ENCODE measurements at places on chromosomes 7 and 10.
A peak's percentile ranks its signal among the peaks of the same experiment; 100 is the strongest.

- DNase-seq: peak; percentile 49
Measured at GRCh38 chr7:21338728-21339164, 89.1 kb upstream of the SP4 start.

DNA sequence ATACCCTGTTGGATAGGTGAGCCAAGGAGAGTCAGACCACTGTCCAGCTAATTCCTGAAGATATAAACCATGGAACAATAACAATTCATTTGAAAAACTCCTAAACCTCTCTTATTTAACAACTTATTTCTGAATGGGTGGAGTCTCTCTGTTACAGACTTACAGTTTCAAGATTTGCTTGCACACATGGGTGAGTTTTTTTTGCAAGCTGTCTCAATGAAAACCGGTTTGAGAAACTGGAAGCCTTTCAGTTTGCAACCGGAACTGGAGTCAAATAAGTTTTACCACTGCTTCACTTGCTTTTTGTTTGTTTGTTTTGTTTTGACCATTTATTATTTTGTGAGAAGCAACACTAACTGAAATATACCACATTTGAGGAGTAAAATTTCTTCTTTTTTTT is 243.8 kb downstream of the MTERF1 start:
- no peak for DNase-seq

DNA sequence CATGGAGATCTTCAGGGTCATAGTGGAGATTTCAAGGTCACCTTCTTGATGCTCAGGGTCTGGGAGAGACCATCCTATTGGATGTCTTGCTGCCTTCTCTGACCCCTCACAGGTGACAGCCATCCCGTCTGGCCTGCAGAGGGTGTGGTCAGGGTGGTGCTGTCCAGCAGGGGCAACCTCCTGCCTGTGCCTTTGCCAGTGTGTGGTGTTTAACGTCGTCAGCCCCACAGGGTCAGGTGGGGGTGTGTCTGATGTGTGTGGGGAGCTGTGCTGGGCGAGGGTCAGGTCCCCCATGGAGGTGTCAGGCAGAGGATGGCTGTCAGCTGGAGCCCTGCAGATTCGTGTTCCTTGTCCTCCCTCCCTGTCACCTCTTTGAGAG is 16.5 kb downstream of the ADCY1 start:
- no peak for DNase-seq

DNA sequence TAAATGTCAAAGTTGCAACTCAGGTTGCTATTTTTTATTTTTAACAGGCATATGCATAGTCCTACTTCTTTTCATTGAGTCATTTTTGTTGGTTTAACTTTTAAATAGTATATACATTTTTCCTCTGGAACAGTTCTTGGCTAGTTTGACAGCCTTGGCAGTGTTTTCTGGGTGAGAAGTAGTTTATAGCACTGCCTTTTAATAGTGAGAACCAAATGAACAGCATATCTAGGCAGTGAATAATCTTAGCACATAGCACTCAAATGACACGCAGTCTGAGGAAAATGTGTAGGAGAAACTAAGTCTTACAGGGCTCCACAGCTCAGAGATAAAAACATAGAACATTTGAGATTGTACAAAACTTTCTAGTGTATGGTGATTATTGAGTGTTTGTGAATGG is 265.5 kb upstream of the POT1 start:
- no peak for DNase-seq

DNA sequence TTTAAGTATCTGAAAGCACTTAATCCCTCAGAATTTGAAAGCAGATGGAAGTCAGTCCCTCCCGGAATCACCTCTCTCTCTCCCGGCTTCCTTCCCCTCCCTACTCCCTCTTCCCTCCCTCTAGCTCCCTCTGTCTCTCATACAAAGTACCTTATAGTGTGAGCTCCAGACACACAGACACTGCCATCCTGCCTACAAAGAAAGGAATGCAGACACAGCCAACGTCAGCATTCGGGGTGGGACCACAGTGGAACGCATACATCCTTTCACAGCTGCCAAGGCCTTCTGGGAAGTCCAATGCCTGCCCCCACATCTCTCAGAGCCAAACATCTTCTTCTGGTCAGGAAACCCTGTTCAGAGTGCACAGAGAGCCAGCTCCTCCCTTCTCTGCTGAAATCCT is 9.3 kb downstream of the NOD1 start:
- DNase-seq: no peak
